ENCODE measurements at places on chromosomes 7 and 10. TPM values are rescaled to one million over a fixed set of nuclear protein-coding genes. Genes with fewer than 3 reads are reported as not detected.

DNA sequence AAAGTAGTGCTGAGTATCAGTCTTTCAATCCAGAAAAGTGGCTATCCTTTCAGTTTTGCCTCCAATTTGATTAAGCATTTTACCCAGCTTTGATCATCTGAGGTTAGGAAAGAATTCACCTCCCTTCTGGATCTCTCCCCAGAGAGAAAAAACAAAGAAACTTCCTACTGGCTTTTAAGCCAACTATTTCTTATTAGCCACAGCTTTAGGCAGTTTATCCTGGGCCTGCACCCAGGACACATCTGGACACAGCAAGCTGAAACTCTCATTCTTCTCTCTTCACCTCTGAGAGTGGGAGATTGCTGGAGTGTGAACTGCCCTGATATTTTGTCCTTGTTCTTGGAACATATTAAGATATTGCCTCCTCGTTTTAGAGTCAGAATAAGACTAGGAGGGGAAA, 43.5 kb upstream of the LSM8 start:
- DNase-seq: no peak

ZNF12 gene
- 19.8 TPM for total RNA-seq

CPN1 gene
- not detected for total RNA-seq

TRIM50 gene
- total RNA-seq: 0.38 TPM

DNA sequence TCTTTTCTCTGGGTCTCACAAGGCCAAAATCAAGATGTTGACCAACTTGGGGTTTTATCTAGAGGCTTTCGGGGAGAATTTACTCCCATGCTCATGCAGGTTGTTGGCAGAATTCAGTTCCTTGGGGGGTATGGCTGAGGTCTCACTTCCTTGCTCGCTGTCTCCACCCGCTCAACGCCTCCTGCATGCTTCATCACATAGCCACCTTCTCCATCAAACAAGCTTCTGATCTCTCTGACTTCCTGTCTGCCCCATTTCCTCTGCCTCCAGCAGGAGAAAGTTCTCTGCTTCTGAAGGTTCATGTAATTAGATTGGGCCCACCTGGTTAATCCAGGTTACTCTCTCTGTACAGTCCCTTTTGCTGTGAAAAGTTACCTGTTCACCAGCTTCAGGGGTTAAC, 179.1 kb upstream of the FZD1 start:
- DNase-seq: no peak

DNA sequence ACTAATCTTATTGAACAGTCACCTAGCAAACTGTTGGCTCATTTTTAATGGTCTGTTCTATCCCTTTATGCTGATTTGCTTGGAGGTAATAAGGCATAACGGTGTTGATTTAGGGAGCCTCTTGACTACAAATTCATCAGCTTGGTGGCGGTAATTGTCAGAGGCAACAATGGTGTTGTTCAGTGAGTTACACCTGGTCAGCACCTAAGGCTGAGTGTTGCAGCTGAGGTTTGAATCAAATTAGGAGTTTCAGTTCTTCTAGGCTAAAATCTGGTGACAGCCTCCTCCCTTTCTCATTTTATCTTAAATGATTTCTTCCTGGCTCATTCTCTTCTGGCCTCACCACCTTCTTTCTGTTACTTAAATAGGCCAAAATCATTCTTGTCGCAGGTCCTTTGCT, 42.3 kb upstream of the SP8 start:
- no peak for DNase-seq

GRCh38 chr7:18873734-18874336, 243.6 kb downstream of the TWIST1 start:
- no peak for DNase-seq
